ENCODE measurements at places on chromosomes 7 and 10.

DNA sequence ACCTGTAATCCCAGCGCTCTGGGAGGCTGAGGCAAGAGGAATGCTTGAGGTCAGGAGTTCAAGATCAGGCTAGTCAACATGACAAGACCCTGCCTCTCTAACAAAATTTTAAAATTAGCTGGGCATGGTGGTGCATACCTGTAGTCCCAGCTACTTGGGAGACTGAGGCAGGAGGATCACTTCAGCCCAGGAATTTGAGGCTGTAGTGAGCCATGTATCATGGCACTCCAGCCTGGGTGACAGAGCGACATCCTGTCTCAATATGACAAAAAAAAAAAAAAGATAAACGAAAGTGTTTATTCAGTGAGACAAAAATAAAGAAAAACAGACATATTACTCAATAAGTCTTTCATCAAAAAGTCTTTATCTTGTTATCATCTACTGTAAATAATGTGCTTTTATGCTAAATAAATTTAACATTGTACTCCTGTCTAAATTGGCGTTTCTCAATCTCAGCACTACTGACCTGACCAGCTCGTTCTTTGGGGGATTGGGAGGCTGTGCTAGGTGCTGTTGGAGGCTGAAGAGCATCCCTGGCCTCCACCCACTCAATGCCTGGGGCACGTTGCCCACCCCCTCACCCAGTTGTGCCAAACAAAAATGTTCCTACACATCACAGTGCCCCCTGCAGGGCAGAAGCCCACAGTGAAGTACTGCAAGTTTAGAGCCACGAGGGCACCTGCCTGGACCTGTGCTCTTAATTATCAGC, 57.7 kb downstream of the NCAPG2 start:
- no peak for DNase-seq

GRCh38 chr7:156478486-156478885, 162.1 kb upstream of the RNF32 start:
- no peak for DNase-seq

- no peak for DNase-seq
These were observed 27.0 kb upstream of the FAM170B start for GRCh38 chr10:49160814-49161213.

GRCh38 chr10:3779158-3779741, 5.8 kb downstream of the KLF6 start:
- no peak for DNase-seq

DNA sequence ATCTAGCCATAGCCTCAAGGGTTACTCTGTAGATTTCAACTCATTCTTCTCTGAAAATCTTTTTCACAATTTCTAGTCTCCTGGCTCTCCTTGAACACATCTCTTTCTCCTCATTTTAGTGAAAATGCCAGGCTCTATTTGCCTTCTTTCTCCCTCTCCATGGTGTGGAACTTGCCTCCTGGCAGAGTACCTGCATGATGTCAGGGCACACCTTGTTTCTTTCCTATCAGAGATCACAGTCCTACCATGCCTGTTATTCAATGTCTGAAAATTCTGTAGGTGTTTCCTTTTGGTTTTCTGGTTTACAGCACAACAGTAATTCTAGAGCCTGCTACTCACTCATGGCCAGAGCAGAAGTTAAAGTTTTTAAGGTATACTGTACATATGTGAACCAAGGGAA, 237.8 kb downstream of the ADK start:
- no peak for DNase-seq

GRCh38 chr7:104962781-104963180, 51.2 kb upstream of the KMT2E start:
- no peak for DNase-seq

DNA sequence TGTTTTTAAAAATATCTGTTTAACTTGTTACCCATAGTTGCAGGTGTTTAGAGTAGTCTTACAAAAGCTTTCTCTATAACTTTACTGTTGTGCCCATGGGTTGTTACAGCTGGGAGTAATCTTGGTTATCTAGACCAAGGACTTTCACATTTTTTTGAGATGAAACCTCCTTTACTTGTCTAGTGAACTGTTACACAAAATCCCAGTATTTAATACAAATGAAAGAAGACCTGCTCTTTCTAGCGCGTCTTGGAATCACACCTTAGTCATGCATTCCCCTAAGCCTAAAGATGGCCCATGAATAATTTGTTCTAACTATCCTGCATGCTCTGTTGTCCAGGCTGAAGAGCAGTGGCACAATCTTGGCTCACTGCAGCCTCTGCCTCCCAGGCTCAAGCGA, 38.0 kb downstream of the CSGALNACT2 start:
- DNase-seq, result no peak

GRCh38 chr7:108086962-108087361, 43.2 kb downstream of the LAMB4 start:
- no peak for DNase-seq

GRCh38 chr10:114174695-114175188, 739 bp upstream of the CCDC186 start:
- DNase-seq, result no peak

DNA sequence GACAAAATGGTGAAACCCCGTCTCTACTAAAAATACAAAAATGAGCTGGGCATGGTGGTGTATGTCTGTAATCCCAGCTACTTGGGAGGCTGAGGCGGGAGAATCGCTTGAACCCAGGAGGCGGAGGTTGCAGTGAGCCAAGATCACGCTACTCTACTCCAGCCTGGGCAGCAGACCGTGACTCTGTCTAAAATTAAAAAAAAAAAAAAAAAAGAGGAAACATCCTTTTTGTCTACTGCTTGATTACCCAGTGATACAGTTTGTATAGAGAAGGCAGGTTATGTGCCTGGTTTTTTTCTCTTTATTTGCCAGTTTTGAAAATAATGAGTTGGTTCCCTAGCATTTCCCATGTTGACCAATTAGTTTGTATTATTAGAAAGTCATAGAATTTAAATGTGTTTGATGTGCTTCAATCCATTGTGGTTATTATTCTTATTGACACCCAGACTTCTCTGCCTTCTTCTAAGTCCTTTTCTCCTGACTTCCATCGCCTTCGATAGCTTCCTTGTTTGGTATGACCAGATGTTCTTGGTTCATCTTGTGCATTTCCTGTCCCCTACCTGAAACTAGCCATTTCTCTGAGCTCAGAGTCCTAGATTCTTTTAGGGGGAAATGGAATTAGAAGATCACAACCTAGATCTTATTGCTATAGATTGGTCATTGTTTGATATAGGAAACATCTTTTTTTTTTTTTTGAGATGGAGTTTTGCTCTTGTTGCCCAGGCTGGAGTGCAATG, 43.2 kb downstream of the VKORC1L1 start:
- DNase-seq, result no peak

GRCh38 chr7:47239034-47239433, 342.9 kb downstream of the TNS3 start:
- DNase-seq, result no peak

Data from stimulated activated CD8-positive, alpha-beta memory T cell treated with anti-CD3 and anti-CD28 coated beads, Interleukin-4, amount 100 ng/mL, for 1 hour (primary cell).